Naive thymus-derived CD4-positive, alpha-beta T cell (primary cell): ENCODE measurements at places on chromosomes 7 and 10. TPM values are rescaled to one million over a fixed set of nuclear protein-coding genes. Genes with fewer than 3 reads are reported as not detected.

Gene WEE2
- 0.15 and 0.28 TPM in 2 replicates for total RNA-seq

Gene GPR26
- total RNA-seq: not detected

- H3K4me3 ChIP-seq: no peak overlapping the region
- DNase-seq: no peak
- no peak overlapping the region for H3K27ac ChIP-seq
- no peaks in the 10 kb centered on the region for H3K4me1 ChIP-seq
Measured at GRCh38 chr10:35040760-35041501, 49.2 kb downstream of the CUL2 start.

- H3K36me3 ChIP-seq: no peaks in the 10 kb centered on the region
- H3K27me3 ChIP-seq: no peaks in the 10 kb centered on the region
- no peak overlapping the region for H3K27ac ChIP-seq
- no peak overlapping the region for H3K4me3 ChIP-seq
- no peaks in the 10 kb centered on the region for H3K4me1 ChIP-seq
- no peak for DNase-seq
Measured at GRCh38 chr7:88268858-88269257, 37.8 kb downstream of the STEAP4 start.

Gene PON1
- not detected for total RNA-seq

DNA sequence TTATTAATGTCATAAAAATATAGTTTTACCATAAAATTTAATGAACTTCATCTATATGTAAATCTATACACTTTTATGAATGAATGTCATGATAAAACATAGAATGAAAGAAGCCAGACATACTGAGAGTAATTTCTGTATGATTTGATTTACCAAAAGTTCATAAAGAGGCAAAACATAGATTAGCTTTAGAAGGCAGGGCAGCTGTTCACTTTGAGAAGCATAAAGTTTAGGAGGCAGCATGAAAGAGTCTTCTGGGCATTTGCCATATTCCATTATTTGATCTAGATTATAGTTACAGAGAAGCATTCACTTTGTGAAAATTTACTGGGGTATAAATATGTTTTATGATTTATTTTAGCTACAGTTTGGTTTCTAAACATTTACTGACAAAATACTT, 487.2 kb downstream of the ANKRD7 start:
- H3K36me3 ChIP-seq: no peaks in the 10 kb centered on the region
- H3K27ac ChIP-seq: no peak overlapping the region
- no peaks in the 10 kb centered on the region for H3K4me1 ChIP-seq
- H3K27me3 ChIP-seq: no peaks in the 10 kb centered on the region
- DNase-seq: no peak
- H3K4me3 ChIP-seq: no peak overlapping the region

DNA sequence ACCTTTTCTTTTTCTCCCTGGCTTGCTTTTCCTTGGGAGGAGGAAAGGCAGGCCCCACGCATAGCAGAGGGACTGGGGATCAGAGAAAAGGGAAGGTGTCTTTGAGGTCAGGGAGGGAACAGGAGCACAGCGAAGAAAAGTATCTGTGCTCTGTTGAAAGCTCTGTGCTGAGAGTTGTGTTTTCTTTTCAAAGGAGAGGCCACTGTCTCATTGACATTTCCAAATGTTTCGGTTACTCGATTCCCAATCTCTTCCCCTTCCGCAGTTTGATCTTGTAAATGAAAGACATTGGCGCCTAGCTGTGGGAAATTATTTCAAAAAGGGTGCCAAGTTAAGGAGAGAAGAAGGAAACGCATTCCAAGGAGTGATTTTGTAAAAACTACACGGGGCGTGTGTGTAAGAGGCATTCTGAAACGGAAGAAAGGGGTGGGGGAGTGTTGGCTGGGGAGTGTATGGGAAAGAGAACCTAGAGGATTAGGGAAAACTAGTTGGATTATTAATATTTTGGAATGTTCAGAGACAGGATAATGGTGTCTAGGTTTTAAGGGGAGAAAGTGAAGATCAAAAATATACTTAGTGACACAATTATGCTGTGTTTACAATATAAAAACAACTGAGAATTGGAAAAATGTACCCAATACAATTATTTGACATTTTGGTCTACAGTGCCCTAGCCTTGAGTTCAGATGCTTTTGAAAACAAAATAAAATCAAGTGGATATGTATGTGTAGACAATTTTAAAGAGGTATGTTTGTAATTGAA, 708 bp downstream of the KLHDC10 start:
- H3K27me3 ChIP-seq: no peaks in the 10 kb centered on the region
- no peaks in the 10 kb centered on the region for H3K36me3 ChIP-seq
- DNase-seq: no peak
- peak overlapping the region; percentile 54 for H3K4me3 ChIP-seq

DNA sequence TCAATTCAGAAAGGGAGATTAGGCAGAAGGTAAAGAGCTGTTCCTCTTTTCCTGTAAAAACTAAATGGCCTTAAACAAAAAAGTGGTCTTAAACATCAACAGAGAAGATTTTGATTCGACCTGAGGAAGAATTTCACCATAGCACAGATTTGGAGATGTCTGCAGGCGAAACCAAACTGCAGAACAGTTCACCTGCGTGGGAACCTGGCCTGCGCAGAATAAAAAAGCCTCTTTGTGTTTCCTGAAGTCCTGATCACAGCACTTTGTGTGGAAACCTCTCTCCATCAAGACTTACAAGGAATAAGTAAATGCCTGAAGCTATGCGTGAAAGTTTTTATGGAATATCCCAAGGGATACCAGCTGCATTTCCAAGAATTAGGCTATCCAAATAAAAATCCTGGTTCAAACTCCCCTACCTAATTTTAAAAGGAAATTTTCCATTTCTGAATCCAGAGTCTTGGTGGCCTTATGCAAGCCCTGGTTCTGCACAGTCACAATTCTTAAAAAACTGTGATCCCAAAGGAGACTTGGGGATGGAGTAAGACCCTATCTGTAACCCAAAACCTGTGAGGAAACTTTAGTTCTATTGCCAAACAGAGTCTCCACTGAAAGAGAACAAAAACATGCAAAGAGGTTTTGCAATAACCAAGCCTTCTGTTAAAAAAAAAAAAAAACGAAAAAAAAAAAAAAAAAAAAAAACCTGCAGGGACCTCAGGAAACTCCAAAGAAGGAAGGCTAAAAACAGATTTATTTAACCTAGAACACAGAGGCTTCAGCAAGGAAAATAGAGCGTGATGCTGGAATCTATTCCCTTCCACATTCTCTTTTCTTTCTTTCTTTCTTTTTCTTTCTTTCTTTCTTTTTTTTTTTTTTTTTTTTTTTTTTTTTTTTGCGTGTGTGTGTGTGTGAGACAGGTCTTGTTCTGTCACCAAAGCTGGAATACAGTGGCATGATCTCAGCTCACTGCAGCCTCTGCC, 10.4 kb downstream of the CALML3 start:
- no peak overlapping the region for H3K27ac ChIP-seq
- no peaks in the 10 kb centered on the region for H3K27me3 ChIP-seq
- H3K36me3 ChIP-seq: no peaks in the 10 kb centered on the region
- no peak overlapping the region for H3K4me3 ChIP-seq

- no peaks in the 10 kb centered on the region for H3K36me3 ChIP-seq
- H3K27ac ChIP-seq: no peak overlapping the region
Measured at GRCh38 chr7:105742787-105743186, 133.6 kb downstream of the ATXN7L1 start.

GRCh38 chr7:150739033-150739432, 1.8 kb downstream of the GIMAP5 start:
- H3K27me3 ChIP-seq: no peaks in the 10 kb centered on the region
- DNase-seq: no peak
- peak overlapping the region; percentile 82 for H3K27ac ChIP-seq
- H3K36me3 ChIP-seq: peaks cover 58% of the 10 kb centered on the region
- H3K4me1 ChIP-seq: peaks cover 42% of the 10 kb centered on the region
- peak overlapping the region; percentile 84 for H3K4me3 ChIP-seq

Gene ELOVL3
- total RNA-seq: not detected

- no peak overlapping the region for H3K27ac ChIP-seq
- no peaks in the 10 kb centered on the region for H3K4me1 ChIP-seq
- no peaks in the 10 kb centered on the region for H3K27me3 ChIP-seq
- peaks cover 28% of the 10 kb centered on the region for H3K36me3 ChIP-seq
Measured at GRCh38 chr7:98911916-98912315, 33.6 kb downstream of the TRRAP start.

GRCh38 chr7:3497796-3498195, 196.7 kb downstream of the SDK1 start:
- DNase-seq: no peak
- H3K27ac ChIP-seq: no peak overlapping the region
- H3K4me3 ChIP-seq: no peak overlapping the region

DNA sequence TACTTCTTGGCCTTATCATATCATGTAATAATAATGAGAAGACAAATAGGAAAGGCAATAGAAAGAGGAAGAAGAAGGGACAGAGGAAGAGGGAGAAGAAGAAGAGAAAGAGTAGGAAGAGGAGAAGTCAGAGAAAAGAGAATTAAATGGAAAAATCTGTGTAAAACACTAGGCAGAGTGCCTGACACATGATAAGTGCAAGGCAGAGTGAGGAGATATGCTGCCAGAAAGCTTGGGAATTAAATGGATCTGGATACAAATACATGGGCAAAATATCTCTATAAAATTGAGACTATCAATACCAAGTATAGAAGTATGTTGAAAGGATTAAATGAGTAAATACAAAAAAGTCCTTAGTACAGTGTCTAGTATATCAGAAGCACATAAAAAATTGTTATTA, 124.8 kb downstream of the CACNA2D1 start:
- H3K36me3 ChIP-seq: no peaks in the 10 kb centered on the region
- no peak for DNase-seq
- H3K4me3 ChIP-seq: no peak overlapping the region
- no peaks in the 10 kb centered on the region for H3K4me1 ChIP-seq
- H3K27ac ChIP-seq: no peak overlapping the region
- H3K27me3 ChIP-seq: no peaks in the 10 kb centered on the region

DNA sequence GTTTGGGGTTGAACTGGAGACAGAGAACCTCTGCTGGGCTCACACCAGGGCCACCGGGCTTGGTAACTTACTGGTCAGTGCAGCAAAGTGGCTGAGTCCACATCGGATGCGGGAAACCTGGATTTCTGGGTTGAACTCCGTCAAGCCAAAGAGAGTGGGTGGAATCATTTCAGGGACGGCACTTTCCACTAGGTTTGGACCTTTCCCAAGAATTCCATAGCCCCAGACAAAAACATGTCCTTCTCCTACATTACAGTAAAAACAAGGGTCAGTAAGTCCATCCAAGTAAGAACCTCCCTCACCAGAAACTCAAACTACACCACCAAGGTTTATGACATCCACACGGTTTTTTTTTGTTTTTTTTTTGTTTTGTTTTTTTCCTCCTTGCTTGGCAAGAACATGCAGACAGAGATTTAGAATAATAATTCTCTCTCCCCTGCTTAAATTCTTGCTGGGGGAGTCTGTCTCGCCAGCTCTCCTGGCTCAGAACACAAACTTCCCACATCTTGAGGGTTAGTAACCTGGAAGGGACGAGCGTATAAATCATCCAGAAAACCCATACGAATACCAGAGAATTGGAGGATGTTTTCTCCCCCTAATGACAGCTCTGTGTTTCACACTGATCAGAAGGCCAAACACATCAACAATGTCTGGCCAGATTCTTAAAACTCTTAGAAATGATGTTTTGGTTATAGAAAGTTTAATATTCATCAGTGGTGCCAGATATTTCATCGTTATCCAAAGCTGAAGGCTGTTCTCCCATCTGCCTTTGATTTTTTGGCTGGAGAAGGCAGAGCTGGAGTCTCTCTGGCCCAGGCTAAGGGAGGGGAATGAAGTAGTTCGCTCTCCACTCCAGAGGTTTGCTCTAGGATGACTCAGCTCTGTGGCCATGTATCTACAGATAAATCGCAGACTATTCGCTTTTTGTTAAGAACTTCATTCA, 17.5 kb downstream of the RCC1L start:
- H3K27ac ChIP-seq: no peak overlapping the region
- H3K36me3 ChIP-seq: peaks cover 89% of the 10 kb centered on the region
- no peaks in the 10 kb centered on the region for H3K27me3 ChIP-seq
- no peak for DNase-seq
- H3K4me3 ChIP-seq: no peak overlapping the region

- no peaks in the 10 kb centered on the region for H3K27me3 ChIP-seq
- no peak overlapping the region for H3K4me3 ChIP-seq
- no peaks in the 10 kb centered on the region for H3K36me3 ChIP-seq
- no peak for DNase-seq
Measured at GRCh38 chr10:1625079-1625478, 112.2 kb downstream of the ADARB2 start.

DNA sequence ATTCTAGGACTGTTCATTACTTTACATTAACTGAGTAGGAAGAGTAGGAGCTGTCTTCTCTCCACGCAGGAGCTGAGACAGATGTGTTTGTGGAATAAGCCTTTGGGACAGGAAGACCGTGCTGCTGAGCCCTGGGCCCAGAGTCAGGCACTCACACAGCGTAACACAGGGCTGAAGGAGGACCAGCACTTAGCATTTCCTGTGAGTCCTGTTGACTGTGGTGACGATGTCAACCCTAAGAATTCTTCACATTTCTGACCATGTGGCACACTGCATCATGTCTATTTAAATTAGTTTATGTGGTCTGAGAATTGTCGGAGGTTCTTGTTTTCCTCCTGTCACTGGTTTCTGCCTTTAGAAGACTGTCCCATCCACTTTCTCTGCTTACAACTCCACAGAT, 117.2 kb downstream of the PIP4K2A start:
- no peak overlapping the region for H3K4me3 ChIP-seq
- no peak for DNase-seq
- no peaks in the 10 kb centered on the region for H3K27me3 ChIP-seq
- no peak overlapping the region for H3K27ac ChIP-seq
- H3K4me1 ChIP-seq: peaks cover 34% of the 10 kb centered on the region

- H3K4me3 ChIP-seq: no peak overlapping the region
- no peaks in the 10 kb centered on the region for H3K27me3 ChIP-seq
- no peak overlapping the region for H3K27ac ChIP-seq
- no peaks in the 10 kb centered on the region for H3K4me1 ChIP-seq
Measured at GRCh38 chr7:18768256-18768655, 272.7 kb downstream of the HDAC9 start.

DNA sequence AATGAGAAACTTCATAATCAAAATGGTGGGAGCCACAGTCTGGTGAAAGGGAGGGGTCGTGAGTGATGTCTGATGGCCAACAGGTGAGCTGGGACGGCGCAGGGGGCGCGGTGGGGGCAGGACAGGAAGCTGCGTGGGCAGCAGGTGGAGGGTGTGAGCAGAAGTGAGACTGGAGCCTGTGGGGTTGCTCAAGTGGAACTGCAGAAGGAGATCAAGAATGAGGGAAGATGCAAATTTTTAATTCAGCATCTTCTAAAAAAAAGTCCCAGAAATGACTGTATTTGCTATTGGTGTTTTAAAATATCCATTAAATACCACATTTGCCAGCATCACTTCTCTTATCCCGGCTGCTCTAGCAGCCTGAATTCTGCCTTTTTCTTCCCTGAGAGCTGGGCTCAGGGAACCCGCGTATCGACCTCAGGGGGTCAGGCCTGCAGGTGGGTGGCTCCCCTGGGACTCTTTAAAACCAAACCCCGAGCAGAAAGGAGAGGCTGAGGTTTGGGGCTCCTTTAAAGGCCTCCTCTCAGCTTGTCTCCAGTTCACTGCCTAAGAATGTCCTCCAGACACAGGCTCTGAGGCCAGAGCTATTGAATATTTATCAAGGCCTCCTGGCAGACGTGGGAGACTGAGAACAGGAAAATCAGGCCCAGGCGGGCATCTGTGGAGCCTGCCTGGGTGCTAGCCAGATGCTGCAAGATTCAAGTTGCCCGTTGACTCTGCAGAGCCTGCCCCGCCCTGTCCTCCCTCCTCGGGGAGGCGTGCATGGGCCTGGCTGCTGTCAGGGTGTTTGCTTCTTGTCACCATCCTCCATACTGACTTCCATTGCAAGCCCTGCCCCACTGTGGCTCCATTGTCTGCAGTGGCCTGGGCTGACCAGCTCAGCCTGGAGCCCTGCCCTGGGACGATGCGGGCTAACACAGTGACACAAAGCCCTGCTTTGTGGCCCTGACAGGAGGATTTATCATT, 53.9 kb downstream of the SYPL1 start:
- H3K27ac ChIP-seq: no peak overlapping the region
- DNase-seq: no peak
- no peaks in the 10 kb centered on the region for H3K27me3 ChIP-seq
- no peak overlapping the region for H3K4me3 ChIP-seq
- H3K4me1 ChIP-seq: no peaks in the 10 kb centered on the region
